Left renal cortex interstitium (tissue), 4 donors: ENCODE measurements at places on chromosomes 5 and 9. TPM values are rescaled to one million over a fixed set of nuclear protein-coding genes. Genes with fewer than 3 reads are reported as not detected.

Gene BHMT2
- 58.5 TPM for polyA plus RNA-seq

GRCh38 chr5:93794954-93795353 is 53.6 kb upstream of the POU5F2 start:
- DNase-seq, result no peak

DNA sequence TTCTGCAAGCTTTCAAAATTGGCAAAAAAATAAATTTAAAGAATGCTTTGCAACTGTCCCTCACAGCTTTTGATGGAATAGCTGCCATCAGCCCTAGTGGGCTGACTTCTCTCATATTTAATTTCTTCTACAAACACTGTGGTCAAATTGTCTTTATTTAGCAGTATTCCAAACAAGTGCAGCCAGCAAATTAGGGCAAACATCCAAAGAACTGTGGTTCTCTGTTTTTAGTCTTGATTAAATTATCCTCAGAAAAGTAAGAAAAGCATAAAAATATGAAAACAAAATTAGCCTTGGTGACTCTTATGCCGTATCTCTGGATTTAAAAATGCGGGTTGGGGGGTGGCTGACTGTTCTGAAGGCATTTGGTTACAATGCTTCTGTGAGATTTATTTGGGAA is 95.8 kb upstream of the RETREG1 start:
- no peak for DNase-seq

DNA sequence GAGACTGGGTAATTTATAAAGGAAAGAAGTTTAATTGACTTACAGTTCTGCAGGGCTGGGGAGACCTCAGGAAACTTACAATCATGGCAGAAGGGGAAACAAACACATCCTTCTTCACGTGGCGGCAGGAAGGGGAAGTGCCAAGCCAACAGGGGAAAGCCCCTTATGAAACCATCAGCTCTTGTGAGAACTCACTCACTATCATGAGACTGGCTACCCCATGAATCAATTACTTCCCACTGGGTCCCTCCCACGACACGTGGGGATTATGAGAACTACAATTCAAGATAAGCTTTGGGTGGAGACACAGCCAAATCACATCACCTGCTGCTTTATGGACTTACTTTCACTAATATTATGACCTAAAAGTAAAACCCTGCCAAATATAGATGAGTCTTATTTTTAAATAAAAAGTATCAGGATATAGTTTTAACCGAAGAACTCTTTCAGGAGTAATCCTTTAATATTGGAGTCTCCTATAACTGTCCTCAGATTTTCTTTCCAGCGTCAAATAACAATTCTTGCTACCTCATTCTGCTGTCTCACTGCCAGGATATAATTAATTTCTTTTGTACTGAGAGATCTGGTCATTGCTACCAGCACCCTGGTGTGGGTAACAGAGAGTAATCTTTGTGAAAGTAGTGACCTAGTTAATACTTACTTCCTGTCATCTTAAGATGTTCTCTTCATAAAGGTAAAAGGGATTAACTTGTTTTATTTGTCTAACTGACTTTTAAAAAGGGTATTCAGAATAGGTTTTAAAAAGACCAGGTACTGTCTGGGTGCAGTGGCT is 68.6 kb downstream of the NLN start:
- DNase-seq, result no peak

DNA sequence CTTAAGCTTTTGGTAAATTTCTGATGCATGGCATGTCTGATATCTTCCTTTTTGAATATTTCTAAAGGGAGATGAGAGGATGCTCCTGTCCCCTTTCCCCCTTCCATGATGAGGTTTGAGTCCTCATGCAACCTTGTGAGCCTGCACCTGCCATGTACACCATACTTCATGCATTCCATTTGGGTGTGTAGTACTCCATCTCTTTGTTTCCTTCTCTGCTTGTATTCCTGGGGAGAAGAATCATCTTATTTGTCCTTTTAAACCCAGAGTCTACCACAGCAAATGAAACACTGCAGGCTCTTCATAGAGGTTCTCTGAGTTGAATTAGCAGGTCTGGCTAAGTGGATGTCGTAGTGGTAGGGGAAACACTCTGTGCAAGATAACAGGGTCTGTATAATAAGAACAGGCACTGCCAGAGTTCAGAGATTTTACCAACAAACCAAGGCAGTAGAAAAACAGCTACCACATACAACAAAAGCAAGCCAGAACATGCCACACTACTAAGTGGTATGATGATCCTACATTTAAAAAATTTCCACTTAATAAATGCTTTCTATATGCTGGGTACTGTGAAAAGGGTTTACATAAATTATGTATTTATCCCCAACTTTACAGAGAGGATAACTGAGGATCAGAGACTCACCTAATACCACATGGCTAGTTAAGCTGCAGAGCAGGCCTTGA is 439.8 kb upstream of the GRIA1 start:
- DNase-seq, result no peak
